ENCODE measurements at places on chromosomes 11 and 22.

DNA sequence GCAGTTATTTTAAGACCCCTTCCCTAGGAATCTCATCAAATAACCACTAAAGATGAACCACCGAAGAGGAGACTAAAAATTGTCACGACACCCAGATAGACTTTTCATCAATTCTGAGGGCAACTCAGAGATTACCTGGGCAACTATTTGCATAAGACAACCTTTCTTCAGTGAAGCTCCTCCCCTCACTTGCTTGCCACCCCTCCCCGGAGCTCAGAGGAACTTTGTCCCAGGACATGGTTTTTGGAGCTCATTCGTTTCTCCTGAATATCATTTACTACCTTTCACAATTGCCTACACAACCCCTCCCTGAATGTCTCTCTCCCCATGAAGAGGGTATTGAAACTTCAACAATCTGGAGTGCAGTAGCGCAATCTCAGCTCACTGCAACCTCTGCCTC, 3.9 kb downstream of the AGBL2 start:
- DNase-seq: no peak

DNA sequence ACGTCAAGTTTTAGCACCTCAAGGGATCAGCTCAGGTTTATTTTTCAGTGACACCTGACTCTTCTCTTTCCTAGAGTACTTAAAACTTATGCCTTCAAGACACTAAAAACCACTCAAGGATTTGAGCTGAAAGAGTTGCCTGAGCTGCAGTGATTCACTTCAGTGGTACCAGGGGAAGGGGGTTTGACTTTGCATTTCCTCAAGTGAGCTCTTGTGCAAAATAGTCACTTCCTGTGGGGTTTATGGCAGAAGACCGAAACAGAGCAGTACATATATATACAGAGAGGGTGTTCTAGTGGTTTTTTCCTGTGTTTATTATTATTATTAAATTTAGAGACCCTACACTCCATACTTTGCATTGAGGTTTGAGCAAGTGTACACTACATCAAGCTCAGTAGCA, 60.7 kb downstream of the DBX1 start:
- DNase-seq: no peak

GRCh38 chr11:71214553-71215424, 37.6 kb downstream of the SHANK2 start:
- no peak for DNase-seq

DNA sequence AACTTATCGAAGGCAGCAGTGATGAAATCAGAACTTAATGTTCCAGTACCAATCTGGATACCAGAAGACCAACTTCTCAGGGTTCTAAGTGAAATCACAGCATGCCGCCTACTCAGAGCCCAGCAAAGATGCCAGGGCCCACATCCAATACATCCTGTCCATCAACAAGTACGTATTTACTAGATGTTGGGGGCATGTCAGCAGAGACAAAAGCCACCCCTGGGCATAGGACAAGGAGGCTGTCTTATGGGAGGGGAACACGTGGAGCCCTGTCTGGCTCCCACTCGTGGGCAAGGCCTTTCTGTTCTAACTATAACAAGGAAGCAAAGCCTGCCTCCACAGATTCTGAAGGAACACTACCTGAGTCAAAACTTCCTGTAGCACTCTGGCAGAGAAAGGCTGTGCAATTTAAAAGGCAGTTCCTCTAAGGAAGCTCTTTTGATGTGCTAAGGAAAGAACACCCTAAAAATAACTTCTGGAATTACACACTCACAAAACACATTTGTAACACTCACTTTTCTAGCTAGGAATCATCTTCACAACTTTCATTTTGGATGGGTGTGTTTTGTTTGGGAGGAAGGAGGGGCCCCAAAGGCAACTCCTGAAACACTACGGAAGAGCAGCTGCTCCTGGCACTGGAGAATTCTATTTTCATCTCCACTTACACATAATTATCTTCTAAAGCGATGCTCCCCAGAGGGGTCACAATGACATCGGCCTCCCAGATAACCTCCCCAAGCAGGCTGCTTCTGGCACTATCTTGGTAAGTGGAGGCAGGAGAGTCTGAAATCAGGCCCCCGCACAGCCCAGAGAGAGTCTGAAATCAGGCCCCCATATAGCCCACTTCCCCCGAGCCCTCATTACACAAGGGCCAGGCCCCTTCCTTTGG, 14.2 kb downstream of the SMCO4 start:
- DNase-seq: no peak
